ENCODE measurements at places on chromosomes 7 and 10.

DNA sequence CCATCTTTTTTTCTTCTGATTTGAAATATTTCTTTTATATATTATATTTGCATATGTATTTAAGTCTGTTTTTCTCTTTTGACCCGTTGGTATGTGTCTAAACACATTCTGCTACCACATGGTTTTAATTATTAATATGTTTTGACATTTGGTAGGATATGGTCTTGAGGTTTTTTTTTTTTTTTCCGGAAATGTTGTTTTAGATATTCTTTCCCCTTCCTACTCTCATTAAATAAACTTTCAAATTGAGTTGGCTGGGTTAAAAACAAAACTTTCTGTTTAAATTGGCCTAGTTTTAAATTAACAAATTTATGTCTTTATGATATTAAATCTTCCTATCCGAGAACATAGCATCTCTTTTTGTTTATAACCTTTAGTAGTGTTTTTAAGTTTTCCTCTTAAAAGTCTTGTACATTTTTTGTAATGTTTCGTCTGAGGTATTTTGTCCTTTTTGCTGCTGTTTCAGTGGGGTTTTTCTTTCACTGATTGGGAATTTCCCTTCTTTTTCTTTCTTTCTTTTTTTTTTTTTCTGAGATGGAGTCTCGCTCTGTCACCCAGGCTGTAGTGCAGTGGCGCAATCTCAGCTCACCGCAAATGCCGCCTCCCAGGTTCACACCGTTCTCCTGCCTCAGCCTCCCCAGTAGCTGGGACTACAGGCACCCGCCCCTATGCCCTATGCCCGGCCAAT lies 25.4 kb downstream of the STAM start:
- DNase-seq = no peak

GRCh38 chr10:48609441-48609840 lies 4.6 kb upstream of the ARHGAP22 start:
- DNase-seq = no peak

- DNase-seq = no peak
These were observed 105.2 kb downstream of the NEURL1 start for GRCh38 chr10:103598654-103599115.

GRCh38 chr7:24889611-24890010 lies 90.4 kb downstream of the OSBPL3 start:
- DNase-seq = no peak

GRCh38 chr7:29033584-29033983 lies 75.5 kb upstream of the TRIL start:
- no peak for DNase-seq

DNA sequence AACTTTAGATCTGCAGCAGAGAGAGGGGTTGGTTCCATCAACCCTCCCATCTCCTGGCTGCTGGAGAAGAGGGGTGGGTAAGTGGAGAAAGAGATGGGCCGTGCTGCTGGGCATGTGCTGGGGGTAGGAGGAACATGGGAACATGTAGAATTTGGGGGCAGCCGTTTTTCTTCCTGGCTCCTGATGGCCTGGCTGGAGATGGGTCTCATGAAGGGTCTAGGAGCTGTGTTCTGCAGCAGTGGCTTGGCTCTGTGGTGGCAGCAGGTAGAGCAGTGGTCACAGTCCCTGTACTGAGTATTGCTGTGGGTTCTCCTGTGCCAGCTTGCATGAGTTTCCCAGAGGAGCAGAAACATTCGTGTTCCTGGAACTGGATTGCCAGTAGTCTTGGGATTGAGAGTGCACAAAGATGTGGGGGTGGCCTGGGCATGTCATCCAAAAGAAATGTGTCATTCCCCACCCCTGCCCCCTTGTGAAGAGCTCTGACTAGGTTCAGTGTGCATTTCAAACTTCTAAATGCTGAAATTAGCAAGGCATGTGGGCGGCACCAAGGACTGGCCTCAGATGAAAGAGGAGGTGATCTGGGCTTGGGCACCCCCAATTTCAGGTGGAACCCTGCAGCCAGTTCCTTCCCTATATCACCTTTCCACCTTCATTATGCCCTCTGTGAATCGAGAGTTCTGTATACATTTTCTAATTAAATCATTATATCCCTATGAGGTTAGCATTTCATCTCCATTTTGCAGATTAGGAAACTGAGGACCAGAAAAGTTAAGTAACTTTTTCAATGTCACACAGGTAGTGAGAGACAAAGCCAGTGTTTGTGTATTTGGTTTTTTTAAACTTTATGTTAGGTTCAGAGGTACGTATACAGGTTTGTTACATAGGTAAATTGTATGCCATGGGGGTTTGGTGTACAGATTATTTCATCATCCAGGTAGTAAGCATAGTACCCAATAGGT lies 2.1 kb downstream of the CHST3 start:
- no peak for DNase-seq

- no peak for DNase-seq
These were observed 252.0 kb downstream of the ELMO1 start for GRCh38 chr7:37196676-37197075.

DNA sequence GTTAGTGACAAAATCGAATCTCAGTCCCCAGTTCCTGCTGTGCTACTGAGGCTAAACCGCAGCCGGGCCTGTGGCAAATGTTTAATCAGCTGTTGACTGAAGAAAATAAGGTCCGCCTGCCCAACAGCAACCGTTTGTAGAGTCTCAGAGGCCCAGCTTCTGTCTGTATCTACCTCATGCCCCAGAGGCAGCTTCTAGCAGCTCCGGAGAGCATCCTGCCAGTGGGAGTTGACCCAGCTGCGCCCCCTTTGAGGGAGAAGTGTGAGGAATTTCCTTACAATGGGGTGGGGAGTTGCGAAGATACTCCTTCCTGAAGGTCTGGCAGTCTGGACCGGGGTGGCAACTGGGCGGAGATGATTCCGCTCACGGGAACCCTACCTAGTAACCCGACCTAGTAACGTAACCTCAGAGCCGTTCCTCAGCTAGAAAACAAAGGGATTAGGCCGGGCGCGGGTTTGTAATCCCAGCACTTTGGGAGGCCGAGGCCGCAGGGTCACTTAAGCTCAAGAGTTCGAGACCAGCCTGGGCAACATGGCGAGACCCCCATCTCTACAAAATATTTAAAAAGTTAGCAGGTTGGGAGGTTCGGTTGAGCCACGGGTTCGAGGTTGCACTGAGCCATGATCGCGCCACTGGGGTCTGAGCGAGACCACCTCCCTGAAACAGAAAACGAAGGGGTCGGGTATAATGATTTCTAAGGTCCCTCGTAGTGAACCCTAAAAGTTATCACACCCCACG lies 846 bp upstream of the ZNF775 start:
- no peak for DNase-seq

GRCh38 chr7:71498381-71498780 lies 366.4 kb downstream of the GALNT17 start:
- no peak for DNase-seq

GRCh38 chr7:88396948-88397322 lies 90.2 kb upstream of the STEAP4 start:
- no peak for DNase-seq

GRCh38 chr7:102262546-102262945 lies 24.1 kb upstream of the SH2B2 start:
- DNase-seq = no peak

- DNase-seq = no peak
These were observed 720 bp upstream of the RFC2 start for GRCh38 chr7:74254858-74255379.

GRCh38 chr7:5357951-5358350 lies 65.7 kb downstream of the TNRC18 start:
- DNase-seq = no peak

- DNase-seq = no peak
These were observed 19.1 kb downstream of the DNAJB6 start for GRCh38 chr7:157355784-157356511.

- DNase-seq = no peak
These were observed 83.1 kb downstream of the CHN2 start for GRCh38 chr7:29277436-29278215.

DNA sequence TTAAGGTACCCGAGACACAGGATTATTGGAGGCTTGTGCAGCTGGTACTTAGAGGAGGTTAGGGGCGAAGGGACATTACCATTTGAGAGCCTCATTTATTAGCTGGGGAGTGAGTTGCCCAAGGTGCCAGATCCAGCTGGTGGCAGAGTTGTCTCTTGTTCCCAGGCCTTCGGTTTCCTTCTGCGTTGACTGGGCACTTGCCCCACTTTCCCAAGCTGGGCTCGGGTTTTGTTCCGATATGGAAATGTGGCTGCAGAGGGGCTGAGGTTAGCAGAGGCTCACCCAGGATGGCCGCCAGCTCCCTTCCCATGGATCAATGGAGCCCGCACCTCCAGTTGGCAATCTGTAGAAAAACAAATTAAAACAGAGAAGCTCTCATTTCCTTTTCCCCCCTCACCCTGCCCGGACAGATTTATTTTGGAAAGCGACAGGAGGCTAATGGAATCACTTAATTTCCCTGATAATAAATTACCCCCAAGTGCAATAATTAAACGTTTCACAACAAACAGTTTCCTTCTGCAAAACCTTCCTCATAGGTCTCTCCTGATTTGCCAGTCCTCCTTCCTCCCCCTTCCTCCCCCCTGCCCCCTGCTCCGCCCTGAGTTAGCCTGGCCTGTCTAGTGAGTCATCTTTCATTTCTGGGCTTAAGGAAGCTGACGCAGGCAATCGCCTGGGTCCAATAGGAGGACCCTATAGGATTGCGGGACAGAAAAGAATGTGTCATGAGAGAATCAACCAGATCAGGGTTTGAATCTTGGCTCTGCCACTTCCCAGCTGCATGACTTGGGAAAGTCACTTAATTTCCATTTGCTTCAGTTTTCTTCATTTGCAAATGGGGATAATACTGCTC lies 51.7 kb downstream of the ADRA2A start:
- DNase-seq = no peak

- DNase-seq = no peak
These were observed 2.8 kb downstream of the WNT16 start for GRCh38 chr7:121331574-121331973.

GRCh38 chr7:31602041-31602625 lies 84.9 kb upstream of the PPP1R17 start:
- DNase-seq = no peak

- DNase-seq = no peak
These were observed 21.9 kb downstream of the ADCY1 start for GRCh38 chr7:45595809-45596664.

GRCh38 chr10:17005621-17006566 lies 123.7 kb downstream of the CUBN start:
- DNase-seq = no peak

- DNase-seq = no peak
These were observed 3.3 kb upstream of the MAP3K8 start for GRCh38 chr10:30430544-30431298.

DNA sequence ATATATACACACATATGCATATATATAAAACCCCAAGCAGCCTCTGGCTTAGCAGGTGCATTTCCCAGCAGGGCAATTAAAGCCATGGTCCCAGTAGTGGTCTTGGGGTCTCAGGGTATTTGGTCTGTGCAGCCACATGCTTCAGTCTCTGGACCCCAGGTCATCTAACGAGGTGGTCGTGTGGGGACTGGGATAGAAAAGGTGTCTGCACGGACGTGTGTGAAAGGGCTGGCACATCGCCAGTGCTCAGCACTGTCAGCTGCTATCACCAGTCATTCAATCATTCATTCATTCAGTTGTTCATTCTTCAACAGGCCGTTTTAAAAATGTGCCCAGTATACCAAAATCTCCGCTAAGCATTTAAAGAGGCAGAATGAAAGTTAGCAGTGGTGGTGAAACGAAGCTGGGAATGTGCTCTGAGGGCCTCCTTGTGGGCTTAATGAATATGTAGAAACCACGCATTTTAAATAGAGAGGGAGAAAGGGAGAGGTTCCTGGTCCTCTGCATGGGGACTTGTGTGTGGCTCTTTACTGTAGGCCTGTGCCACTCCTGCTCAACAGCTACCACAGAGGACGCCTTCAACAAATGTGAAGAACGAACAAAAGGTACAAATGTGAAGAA lies 170.4 kb downstream of the EGFR start:
- DNase-seq = no peak

DNA sequence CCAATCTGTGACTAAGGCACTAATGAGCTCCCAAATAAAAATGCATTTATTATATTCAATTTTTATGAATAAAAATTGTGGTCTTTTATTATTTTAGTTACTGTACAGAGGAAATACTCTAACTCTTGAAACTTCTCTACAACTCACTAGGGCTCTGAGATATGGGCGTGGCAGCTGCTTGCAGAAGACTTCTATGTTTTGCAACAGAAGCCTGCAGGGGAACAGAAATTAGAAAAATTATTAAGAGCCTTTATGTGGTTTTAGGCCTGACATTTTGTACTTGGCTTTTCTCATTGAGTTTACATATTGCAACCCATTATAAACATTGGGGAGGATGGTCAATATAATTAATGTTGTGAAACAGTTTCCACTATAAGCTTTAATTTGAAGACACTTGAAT lies 581.4 kb downstream of the TNS3 start:
- DNase-seq = no peak

DNA sequence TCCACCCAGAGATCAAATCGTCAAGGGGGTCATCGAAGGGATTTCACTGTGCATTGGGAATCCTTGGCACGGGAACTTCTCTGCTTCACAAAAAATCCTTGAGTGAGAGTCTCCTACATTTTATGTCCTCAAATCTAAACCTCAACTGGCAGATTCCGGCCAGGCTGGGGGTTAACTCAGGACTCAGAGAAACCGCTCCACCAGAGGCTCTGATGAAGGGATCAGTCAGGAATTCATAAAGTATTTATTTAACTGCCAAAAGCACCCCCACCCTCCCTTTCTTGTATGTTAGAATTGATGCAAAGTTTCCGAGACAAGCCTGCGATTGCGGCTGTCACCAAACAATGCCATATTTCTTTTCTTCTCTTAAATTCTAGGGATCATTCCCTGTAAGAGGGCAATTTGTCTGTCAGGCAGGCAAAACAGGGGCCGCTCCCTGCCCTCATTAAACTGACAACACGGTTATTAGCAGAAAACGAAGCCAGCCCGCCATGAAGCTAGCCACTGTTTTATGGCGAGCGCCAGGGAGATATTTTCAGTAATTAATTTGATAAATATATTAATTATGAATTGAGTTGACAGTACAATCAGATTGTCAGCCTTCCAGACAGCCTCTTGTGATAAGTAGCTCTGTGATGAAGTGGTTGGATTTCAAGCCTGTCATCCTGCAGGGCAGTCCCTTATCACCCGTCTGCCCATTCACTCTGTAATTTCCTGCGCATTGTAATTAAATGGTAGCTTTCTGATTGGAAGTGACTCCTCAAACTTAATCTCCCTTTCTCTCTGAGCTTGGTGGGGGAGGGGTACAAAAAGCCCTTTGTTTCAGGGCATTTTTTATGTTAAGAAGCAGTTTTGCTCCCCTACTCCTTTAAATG lies 153.0 kb upstream of the GPR26 start:
- DNase-seq = no peak

GRCh38 chr10:112519133-112519761 lies 72.2 kb downstream of the VTI1A start:
- DNase-seq = no peak

DNA sequence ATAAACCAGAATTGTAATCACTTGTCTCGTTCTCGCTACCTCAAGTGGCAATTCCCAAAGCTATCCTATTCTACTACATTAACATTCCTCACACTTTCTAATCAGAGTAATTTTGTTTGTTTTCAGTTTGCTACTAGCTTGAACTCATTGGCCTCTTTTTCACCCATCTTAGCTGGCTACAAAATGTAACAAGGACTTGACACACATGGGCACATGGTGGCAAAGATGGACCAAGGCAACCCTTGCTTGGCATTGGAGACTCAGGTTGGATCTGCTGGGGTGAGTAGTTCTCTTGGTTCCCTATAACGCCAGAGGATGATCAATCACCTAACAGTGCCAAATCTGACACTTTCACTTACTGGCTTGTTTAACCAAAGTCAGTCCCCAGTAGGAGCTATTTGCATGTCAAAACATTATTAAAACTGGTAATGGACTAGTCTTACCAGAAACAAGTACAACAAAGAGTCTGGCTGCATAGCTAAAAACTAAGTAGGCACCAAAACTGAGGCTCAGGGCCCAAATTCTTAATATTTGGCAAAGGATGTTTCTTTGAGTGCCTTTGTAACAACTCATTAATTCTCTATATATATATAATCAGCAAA lies 1.9 kb downstream of the USP6NL start:
- DNase-seq = no peak
